ENCODE measurements at places on chromosomes 1 and 21.
A peak's percentile ranks its signal among the peaks of the same experiment; 100 is the strongest.

GRCh38 chr1:65264197-65264929, 45.0 kb upstream of the DNAJC6 start:
- no peak for DNase-seq

DNA sequence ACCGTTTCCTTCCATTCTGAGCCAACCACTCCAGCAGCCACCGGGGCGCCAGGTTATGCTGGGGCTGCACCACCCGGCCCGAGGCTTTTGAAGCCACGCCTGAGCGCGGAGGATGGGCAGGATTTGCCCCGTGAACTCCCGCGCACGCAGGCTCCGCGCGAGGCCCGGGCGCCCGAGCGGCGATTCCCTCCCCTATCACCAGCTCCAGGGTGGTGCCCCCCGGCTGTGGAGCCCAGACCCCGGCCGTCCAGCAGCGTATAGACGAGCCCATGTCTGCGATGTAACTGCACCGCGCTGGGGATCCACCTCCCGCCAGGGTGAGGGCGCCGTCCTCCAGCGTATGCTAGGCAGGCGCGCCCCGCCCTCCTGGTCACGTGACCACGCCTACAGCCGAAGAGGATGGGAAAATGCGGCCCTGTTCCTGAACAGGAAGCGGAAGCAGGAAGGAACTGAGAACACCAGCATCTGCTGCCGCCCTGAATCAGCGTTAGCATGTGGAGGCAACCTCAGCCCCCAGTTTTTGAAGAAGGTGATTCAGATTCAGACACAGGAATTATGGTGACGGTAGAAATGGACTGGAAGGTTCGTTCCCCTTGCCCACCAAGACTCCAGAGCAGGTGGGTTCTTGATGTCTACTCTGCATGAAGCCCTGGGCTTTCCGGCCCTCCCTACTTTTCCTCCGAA, 46.0 kb downstream of the VPS26C start:
- DNase-seq: peak; percentile 94

DNA sequence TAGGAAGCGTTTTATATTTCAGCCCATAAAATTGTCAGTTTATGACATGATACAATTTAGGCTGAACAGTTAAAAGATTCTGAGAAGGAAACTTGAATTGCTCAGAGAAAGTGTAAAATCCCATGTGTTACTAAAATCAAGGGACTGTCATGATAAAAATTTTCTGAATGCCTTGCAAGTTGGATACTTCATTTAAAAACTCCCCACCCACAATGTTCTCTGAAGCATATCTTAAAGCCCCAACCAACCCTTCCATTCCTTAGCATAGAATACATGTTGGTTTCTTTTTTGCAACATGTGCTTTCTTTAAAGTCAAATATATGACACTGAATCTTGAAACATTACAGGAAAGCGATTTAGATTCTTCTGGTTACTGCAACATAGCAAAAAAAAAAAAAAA, 97.4 kb downstream of the MRPL39 start:
- peak; percentile 5 for DNase-seq

DNA sequence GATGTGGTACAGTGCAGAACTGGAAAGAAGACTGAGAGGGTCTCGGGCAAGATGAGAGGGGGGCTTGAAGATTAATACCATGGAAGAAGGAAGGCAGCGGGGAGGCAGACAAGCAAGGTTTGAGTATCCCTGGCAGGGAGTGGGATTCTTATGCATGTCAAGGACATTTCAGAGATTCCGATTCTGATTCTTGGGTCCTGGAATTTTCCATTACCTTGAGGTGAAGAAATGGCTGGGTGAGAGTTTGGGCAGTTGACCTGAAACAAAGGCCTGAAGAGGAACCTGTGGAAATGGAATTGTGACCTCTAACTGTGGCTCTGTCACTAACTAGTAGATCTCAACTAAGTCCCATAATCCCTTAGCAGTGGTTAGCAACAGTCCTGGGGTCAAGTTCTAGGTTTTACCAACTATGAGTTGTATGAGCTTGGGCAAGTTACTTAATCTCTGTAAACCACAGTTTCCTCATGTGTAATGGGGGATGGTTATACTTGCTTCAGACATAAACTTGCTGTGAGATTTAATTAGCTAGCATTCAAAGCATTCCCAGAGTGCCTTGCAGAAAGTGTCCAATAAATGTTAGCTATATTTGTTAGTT, 8.6 kb upstream of the ACTN2 start:
- no peak for DNase-seq

DNA sequence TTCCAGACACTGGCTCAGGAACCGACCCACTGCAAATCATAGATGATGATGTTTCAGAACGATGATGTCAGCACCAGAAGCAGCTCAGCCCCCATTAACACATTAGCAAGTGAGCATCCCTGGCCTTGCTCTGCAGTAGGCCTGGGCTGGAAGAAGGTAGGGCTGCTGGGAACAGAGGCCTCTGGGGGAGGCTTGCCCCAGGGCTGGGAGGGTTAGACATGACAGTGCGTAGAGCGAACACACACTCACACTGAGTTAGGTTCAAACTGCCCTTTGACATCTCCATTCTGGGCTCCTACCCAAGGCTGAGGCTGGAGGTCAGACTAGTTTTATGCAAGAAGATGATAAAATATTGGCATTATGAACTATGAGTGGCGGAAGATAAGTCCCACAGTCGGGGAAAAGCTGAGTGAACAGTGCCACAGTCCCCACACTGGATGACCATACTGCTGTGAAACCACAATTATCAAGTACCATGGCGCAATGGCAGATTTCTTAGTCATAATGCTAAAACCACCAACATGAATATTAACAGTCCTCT, 91.1 kb downstream of the DMRTB1 start:
- no peak for DNase-seq

DNA sequence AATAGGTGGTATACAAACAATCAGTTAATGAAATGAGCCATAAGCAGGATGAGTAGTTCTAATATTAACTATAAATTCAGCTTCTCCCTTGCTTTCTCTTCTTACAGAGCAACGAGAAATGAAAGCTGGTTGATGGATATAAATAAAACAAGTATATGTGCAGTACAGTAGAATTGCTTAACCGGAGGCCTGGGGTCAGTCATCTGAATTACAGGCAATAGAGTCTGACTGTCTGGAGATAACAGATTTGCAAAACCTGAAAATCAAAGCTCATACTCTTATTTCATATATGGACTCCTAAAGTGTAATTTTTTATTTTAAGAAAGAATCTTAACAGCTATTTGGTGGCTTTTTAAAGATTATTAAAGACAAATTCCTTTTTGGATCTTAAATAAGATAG, 43.1 kb upstream of the SGIP1 start:
- DNase-seq: no peak

DNA sequence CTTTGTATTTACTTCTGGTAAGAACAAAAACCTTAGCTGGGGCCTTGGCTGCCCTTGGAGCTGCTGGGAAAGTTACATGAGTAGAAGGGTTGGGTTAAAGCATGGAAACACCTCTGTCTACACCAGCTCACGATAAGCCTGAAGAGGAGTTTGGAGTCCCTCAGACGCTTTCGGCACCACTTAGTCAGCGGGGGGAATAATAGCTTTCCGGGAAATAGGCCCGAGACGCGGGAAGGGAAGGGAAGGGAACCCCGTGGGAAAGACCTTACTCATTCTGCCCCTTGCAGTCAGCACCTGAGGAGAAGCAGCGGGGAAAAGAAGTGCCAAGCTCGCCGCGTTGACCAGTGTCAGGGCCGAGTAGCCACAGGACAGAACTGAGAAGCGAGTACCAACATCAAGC, 66.4 kb upstream of the PDE9A start:
- DNase-seq: no peak

- DNase-seq: no peak
Measured at GRCh38 chr1:239893127-239893731, 198.5 kb upstream of the FMN2 start.

DNA sequence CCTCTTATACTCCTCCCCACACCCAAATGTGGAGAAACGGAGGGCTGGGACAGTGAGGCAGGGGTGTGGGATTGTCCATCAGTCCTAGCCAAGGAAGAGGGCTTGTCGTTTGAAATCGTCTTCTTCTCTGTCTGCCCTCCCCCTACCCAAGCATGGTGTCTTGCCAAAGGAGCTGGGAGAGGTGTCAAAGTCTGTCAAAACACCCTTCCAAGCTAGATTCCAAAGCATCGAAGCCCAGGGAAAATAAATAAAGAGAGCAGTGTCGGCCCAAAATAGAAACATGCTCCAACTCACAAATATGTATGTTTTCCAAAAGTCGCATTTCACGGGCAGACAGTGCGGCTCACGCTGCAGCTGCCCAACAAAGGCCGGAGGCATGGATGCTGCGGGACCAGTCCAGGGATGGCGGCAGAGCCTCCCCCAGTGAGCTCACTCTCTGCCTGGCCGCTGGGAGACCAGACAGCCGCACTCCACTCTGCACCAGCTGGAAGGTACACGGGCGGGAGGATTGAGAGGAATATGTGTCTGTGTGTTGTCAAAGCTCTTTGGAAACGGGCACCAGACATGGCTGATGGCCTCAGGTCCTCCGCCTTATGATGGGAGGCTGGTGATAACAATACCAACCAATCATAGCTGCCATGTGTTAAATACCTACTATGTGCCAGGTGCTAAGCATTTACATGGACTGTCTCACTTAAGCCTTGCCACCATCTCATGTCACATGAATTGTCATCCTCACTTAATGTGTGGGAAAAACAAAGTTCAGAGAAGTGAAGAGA, 3.9 kb downstream of the DISP3 start:
- DNase-seq: no peak

DNA sequence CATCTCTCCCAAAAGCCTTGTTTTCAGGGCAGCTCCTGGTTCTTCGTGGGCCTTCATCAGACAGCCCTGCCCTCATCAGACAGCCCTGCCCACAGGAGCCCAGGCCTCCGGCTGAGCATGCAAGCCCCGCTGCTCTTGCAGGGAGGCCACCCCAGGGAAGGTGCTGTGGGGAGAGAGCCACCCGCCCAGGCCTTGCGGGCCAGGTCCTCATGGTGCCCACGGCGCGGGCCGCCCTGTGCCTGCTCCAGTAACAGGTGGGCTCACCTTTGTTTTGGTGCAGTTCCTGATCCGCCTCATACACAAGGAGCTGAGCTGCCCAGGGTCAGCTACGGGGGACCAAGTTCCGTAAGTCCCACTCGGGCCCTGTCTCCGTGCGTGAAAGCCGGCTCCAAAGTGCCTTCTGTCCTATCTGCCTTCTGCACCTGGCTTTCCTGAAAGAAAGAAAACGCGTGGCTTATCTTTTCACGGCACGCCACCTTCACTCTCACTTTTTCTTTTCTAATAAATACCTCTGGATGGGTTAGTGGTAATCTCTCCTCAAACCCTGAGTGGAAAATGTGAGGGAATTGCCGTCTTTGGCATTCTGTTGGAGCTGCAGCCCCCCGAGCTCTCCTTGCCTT, 65.9 kb downstream of the SLC37A1 start:
- DNase-seq: no peak

DNA sequence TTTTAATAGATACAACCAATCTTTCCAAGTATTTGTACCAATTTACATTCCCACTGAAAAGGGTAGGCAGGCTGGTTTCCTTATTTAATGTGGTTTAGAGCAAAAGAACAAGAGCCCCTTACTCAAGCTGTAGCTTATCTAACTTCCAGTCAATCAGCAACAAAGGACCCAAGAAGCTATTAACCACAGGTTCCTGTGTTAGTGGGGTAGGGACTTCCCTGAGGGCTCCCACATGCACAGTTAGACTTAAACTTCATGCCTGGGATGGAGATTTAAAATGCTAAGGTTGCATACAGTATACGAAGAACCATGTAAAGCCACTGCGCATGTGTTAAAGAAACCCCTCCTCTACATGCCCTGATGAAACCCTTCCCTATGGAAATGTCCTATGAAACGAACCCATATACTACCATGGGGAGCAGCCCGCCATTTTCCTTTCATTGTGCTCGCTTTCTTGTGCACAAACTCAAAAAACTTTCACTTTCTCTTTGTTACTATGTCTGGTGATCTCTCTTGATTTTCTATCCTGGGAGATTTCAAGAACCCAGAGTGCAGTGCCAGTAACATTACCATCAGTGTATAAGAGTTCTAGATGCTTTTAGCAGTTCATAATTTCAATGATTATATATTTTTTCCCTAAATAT, 23.3 kb upstream of the ST6GALNAC5 start:
- peak; percentile 13 for DNase-seq

DNA sequence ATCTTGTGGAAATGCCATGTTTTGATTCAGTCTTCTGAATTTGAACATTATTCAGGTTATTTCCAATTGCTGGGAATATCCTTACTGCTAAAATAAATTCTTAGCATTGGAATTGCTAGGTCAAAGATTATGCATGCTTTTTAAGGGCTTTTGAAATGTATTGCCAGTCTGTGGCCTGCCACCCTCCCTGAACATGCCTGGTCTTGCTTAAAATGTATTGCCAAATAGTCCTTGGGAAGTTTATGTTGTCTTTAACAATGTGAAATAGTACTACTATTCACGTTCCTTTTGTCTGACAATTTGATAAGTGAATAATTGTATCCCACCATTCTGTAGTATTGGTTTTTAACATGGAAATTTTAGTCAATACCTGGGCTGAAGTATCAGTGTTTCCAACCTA, 13.6 kb downstream of the TARDBP start:
- DNase-seq: no peak

GRCh38 chr1:108712606-108713150, at the start of gene FNDC7:
FNDC7 (plus strand) TSS chr1:108712908; CDS start chr1:108712934, 26 bp downstream.
- DNase-seq: no peak

GRCh38 chr21:42453986-42454570, 41.9 kb downstream of the RSPH1 start:
- no peak for DNase-seq

DNA sequence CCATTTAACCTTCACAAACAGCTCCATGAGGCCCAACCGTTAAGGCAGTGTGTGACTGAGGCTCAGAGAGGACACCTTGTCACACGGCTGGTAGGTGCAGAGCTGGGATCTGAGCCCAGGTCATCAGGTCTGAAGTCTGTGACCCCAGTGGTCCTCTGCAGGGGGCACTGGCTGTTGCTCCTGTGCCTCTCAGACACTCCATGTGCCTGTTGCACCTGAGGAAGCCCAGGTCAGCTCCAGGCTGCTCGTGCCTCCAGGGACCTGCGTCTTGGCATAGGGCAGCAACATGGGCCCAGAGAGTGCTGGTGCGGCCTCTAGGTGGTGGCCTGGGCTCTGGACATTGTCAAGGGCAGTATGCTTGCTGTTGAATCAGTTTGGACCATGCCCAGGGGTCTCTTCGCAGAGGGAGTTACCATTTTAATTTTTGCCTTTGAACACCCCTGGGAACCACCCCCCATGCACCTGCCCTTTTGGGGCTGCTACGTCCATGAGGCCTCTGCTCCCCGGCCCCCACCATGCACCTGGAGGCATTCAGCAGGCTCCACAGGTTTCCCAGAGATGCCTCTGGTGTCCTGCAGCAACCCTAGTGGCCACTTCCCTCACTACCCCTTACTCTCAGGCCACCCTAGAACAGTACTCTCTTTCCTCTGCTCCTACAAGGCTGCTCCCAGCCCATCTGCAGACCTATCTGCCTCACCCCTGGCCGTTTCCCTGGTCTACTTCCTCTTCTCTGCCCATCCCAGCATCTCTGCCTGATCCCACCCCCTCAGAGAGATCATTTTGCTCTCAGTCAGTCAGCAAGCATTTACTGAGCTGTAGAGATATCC, 25.2 kb upstream of the EPS8L3 start:
- no peak for DNase-seq
